ENCODE measurements at places on chromosomes 12 and 14. TPM values are rescaled to one million over a fixed set of nuclear protein-coding genes. Genes with fewer than 3 reads are reported as not detected.

DNA sequence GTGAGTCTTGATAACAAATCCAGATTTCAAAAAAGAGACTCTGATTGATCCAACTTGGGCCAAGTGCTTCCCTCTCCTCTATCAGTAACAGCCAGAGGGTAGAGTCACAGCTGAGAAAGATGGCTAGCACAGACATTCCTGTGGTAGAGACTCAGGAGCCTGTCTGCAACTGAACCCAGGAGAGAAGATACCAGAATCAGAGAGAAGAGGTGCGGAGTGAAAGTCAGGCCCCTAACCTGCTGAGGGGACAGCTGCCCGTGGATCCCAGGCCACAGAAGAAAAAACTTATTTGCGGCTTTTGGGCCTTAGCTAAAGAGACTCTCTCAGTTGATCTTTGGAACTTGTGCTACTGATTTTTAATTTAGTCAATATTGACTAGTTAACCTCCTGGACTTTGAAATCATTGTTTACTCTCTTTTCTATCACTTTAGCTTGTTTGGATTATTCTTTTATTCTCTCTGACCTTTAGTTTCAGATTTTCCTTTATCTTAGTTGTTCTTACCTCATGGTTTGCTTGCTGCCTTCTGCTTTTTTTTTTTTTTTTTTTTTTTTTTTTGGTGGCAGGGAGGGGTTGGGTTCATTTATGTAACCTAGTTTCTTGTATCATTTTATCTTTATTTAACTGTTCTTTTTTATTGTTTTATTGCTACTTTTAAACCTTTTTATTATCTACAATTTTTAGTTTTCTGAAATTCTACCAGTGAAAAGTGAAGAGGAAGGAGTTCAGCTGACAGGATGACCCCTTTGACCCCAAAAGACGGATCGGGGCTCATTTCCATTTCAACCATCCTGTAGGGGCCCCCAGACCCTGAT, 154.9 kb upstream of the KRR1 start:
- H3K4me3 ChIP-seq = no peak overlapping the region
- peaks cover 7% of the 10 kb centered on the region for H3K27me3 ChIP-seq
- DNase-seq = no peak
- H3K36me3 ChIP-seq = no peaks in the 10 kb centered on the region
- no peaks in the 10 kb centered on the region for H3K4me1 ChIP-seq

- no peak overlapping the region for H3K4me3 ChIP-seq
- H3K27me3 ChIP-seq = peaks cover 73% of the 10 kb centered on the region
- no peaks in the 10 kb centered on the region for H3K36me3 ChIP-seq
- no peak for DNase-seq
- H3K4me1 ChIP-seq = peaks cover 29% of the 10 kb centered on the region
Observed at GRCh38 chr12:27966870-27967269, 5.7 kb downstream of the PTHLH start.

- H3K36me3 ChIP-seq = peaks cover 32% of the 10 kb centered on the region
- no peak overlapping the region for H3K4me3 ChIP-seq
- H3K27me3 ChIP-seq = no peaks in the 10 kb centered on the region
- peak; percentile 24 for DNase-seq
Observed at GRCh38 chr14:63383776-63384367, 65.1 kb upstream of the GPHB5 start.

- no peaks in the 10 kb centered on the region for H3K27me3 ChIP-seq
- H3K27ac ChIP-seq = no peak overlapping the region
- no peak for DNase-seq
- H3K36me3 ChIP-seq = no peaks in the 10 kb centered on the region
- no peaks in the 10 kb centered on the region for H3K4me1 ChIP-seq
Observed at GRCh38 chr12:111788178-111788654, 21.5 kb downstream of the ALDH2 start.

GRCh38 chr12:100962086-100962712, 167.6 kb downstream of the ANO4 start:
- DNase-seq = no peak
- no peak overlapping the region for H3K4me3 ChIP-seq
- H3K36me3 ChIP-seq = no peaks in the 10 kb centered on the region
- H3K4me1 ChIP-seq = no peaks in the 10 kb centered on the region

Gene CYP46A1
- total RNA-seq = 0.20 TPM
